ENCODE measurements at places on chromosomes 11 and 22. TPM values are rescaled to one million over a fixed set of nuclear protein-coding genes. Genes with fewer than 3 reads are reported as not detected.

Gene F2
- total RNA-seq, result not detected

Gene GPR83
- not detected for total RNA-seq

Gene SYCE3
- 2.0 TPM for total RNA-seq

Gene OR52B4
- total RNA-seq, result not detected

Gene YPEL4
- total RNA-seq, result under 0.01 TPM

Gene UPB1
- not detected for total RNA-seq

Gene GRAP2
- total RNA-seq, result not detected

Gene MS4A15
- total RNA-seq, result not detected

Gene FAM83F
- total RNA-seq, result 41.0 TPM

Gene DLG2
- total RNA-seq, result 1.8 TPM

Gene RAB36
- 8.7 TPM for total RNA-seq

Gene UVRAG
- 18.7 TPM for total RNA-seq

Gene SYT8
- 209 TPM for total RNA-seq

Gene TUBA8
- total RNA-seq, result 0.33 TPM

Gene MRGPRX2
- not detected for total RNA-seq
